ENCODE measurements at places on chromosomes 4 and X. TPM values are rescaled to one million over a fixed set of nuclear protein-coding genes. Genes with fewer than 3 reads are reported as not detected.

- no peak for DNase-seq
Observed at GRCh38 chrX:39693298-39693697, 404.5 kb downstream of the BCOR start.

DNA sequence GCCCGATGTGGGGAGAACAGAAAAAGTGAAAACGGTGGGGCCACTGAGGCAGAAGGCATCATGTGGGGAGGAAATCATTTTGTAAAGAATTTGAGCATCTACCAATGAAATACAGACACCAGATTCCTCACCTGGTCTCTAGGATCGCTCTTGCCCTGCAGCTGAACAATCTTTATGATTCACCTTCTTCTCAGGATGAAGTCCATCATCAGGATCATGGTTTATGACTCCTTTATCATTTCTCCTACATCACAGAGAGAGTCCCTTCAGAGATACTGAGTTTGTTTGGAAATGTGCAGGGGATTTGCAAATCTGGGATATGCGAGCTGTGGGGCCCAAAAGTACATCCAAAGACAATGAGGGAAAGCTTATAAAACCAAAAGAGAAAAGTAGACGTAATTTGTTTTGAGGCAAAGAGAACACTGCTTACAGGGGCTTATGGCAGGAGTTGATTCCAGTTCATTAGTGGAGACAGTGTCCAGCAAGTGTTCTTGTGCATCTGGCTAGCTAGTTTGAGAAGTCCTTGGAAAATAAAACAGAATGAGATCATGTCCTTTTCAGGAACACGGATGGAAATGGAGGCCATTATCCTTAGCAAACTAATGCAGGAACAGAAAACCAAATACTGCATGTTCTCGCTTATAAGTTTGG, 15.3 kb upstream of the ANXA5 start:
- no peak for DNase-seq

GRCh38 chrX:40326186-40326965, 228.6 kb upstream of the BCOR start:
- DNase-seq, result no peak

GRCh38 chr4:156754832-156755570, 216.6 kb downstream of the PDGFC start:
- no peak for DNase-seq

DNA sequence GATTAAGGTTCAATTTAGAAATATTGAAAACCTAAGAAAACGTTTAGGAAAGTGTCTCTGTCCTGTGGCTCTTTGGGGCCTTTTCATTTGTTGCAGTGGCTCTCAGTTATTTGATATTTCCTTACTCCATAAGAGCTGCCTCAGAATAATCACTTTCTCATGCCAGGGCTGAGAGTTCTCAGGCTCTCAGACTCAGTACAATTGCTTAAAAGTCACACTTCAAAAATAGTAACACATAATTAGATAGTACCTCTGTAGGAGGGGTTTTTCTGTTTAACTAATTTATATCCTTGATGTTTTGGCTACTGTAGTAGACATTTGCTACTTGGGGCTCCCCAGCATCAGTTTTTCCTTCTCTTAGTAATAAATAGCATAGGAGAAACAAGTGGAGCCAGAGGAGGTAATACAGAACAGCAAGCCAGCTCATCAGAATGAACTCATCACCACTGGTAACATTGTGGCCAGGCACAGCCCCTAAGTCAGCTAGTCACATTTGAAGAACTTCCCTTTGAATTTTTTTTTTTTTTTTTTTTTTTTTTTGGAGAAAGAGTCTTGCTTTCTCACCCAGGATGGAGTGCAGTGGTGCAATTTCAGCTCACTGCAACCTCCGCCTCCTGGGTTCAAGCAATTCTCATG, 8.0 kb upstream of the HNRNPD start:
- DNase-seq, result no peak

GRCh38 chr4:65865489-65865888, 195.2 kb upstream of the EPHA5 start:
- no peak for DNase-seq

GRCh38 chrX:110213183-110213582, 104.7 kb downstream of the AMMECR1 start:
- DNase-seq, result no peak

DNA sequence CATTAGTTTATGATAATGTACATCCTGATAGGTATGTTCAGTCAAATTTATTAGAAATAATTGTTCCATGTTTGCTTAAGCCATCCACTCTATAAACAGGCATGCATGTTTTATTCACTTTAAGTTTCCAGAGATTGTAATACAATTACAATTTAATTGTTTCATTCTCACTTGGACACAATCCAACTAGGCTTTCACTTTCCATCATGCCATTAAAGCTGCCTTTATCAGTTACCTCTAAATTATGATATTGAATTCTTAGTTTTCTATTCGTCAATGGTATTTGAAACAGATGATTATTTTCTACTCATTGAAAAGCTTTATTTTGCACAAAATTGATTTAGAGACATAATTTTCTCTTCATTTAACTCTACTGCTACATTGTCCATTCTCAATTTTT, 1196.3 kb downstream of the RAPGEF2 start:
- no peak for DNase-seq

DNA sequence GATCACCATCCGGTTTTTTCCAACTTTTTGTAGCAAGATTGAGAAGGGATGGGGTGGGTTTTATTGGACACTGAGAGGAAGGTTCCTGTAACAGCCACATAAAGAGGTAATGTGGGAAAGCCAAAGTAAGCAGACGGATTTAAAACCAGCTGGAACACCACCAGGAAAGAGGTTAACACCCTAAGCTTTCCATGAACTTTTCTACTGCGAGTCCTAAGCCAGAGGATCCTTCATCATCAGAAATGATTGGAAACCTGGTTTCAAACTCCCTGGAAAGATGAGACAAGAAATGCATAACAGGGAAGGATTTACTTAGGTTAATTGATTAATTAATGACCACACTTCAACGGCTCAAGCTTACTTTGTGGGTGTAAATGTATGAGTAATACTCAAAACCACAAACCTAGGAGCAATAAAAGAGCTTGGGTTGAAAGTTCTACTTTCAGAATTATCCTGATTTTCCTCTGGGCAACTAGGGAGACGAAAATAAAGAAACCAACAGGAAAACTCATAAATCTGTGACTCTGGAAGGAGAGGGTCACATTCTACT, 91.5 kb downstream of the COX18 start:
- DNase-seq, result no peak

DNA sequence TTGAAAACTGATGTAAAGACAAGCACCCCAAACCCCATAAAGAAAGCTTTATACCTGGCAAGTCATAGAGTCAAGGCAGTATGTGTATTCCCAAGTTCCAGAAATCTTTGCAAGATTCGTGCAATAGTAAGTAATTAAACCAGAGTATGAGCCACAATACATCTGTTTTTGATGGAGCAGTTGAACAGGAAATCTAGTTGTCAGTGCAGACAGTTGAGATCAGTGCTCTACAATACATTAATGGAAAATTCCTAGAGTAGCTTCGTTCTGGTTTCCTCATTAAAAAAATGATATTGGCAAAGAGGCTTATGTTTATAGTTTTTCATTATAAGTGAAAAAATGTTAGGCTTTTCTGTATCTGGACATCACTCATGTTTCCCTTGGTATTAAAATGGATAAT, 575.3 kb downstream of the TRIML1 start:
- DNase-seq, result no peak

Gene NUDT9
- 11.9 TPM for total RNA-seq

Gene TSPAN5
- total RNA-seq, result 17.6 TPM

Gene ARMCX6
- 40.8 TPM for total RNA-seq

Data from activated CD4-positive, alpha-beta T cell treated with anti-CD3 and anti-CD28 coated beads, Interleukin-2, amount 10 ng/mL, durations not matched to agents 7 days and 5 days (primary cell).